RPMI7951 (cell line): ENCODE measurements at places on chromosomes 1 and 21. TPM values are rescaled to one million over a fixed set of nuclear protein-coding genes. Genes with fewer than 3 reads are reported as not detected.
A peak's percentile ranks its signal among the peaks of the same experiment; 100 is the strongest.

- DNase-seq = no peak
Observed at GRCh38 chr1:34052565-34052964, 112.5 kb downstream of the CSMD2 start.

- no peak for DNase-seq
Observed at GRCh38 chr21:29649406-29649814, 290.4 kb downstream of the GRIK1 start.

DNA sequence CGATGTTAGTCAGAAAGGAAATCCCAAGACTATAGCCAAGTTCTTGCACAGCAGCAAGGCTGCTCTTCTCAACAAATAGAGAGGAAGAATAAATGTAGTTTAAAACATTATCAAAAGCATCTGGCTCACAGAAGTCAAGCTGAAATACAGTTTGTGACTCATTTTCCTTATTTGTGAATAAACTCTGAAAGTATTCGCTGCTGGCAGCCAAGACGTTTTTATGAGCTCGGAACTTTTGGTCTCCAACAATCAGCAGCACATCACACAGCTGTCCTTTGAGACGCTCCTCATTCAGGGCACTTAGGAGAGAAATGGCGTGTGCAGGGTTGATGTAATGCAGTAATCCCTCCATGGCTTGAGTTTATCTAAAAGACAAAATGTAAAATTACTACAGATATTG lies 16.4 kb downstream of the ZBTB21 start:
- DNase-seq = peak; percentile 84

GRCh38 chr1:211135342-211135950 lies 1.5 kb upstream of the KCNH1 start:
- DNase-seq = peak; percentile 70

- peak; percentile 96 for DNase-seq
Observed at GRCh38 chr21:27590271-27590670, 623.4 kb upstream of the ADAMTS5 start.

Gene CFAP45
- 2.2 and 2.9 TPM in 2 replicates for total RNA-seq

Gene PLEKHN1
- total RNA-seq = 0.60 and 0.88 TPM in 2 replicates

Gene S100A16
- total RNA-seq = 328 and 342 TPM in 2 replicates
